Peyer's patch (tissue), 4 donors: ENCODE measurements at places on chromosomes 16 and 17. TPM values are rescaled to one million over a fixed set of nuclear protein-coding genes. Genes with fewer than 3 reads are reported as not detected.

MPDU1 gene
- total RNA-seq: 236 TPM

IKZF3 gene
- 7.4 TPM for total RNA-seq

AOC2 gene
- total RNA-seq: 1.6 TPM

TRIM25 gene
- total RNA-seq: 103 TPM

RAB26 gene
- total RNA-seq: 17.9 TPM

TNRC6C gene
- 70.1 TPM for total RNA-seq

- no peak for DNase-seq
- no peak overlapping the region for H3K4me3 ChIP-seq
- H3K27me3 ChIP-seq: no peaks in the 10 kb centered on the region
- no peaks in the 10 kb centered on the region for H3K4me1 ChIP-seq
- no peak overlapping the region for H3K27ac ChIP-seq
Measured at GRCh38 chr17:55200904-55201303, 63.9 kb upstream of the HLF start.

DNA sequence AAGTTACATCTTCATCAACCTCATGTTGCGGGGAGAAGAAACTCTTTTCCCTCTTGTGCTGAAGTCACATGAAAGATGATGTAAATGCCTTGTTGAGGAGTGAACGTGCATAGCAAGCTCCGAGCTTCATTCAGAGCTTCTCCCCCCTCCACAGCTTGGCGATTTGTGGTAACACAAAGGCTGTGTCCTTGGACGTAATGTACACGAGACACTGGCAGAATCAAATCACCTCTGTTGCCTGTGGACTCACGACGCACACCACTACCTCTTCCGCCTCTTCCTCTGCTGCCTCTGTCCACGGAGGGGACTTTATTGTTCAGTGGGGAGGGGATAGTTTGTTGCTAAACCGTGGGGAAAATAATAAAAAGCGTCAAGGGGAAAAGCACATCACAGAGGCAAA is 54.9 kb upstream of the CHMP6 start:
- H3K36me3 ChIP-seq: no peaks in the 10 kb centered on the region
- H3K27ac ChIP-seq: no peak overlapping the region
- H3K4me3 ChIP-seq: no peak overlapping the region
- DNase-seq: no peak
- H3K4me1 ChIP-seq: no peaks in the 10 kb centered on the region
- H3K27me3 ChIP-seq: no peaks in the 10 kb centered on the region

DNA sequence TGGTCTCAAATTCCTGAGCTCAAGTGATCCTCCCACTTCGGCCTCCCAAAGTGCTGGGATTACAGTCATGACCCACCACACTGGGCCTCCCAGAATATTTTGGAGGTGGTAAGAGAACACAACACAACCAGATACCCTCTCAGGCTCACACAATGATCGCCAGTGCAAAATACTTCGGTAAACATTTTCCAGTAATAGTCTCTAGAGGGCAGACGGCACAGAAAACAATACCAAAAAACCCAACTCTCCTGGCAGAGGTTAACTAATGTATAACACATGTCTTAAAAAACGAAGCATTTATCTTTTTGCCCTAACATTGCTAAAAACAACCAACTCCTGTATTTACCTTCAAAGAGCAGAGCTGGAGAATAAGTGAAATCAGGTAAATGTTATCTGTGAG is 10.5 kb downstream of the NUFIP2 start:
- no peaks in the 10 kb centered on the region for H3K36me3 ChIP-seq
- H3K4me3 ChIP-seq: no peak overlapping the region
- no peaks in the 10 kb centered on the region for H3K27me3 ChIP-seq
- no peak for DNase-seq

DNA sequence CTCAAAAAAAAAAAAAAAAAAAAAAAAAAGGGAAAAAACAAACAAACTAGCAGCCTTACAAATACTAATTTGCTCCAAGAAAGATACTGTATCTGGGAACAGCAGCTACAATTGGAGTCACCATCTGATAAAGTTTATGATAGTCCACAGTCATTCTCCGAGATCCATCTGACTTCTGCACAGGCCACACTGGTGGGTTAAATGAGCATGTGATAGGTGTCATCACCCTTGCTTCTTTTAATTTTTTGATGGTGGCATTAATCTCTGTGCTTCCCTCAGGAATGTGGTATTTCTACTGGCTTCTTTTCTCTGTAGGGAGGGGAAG is 49.6 kb downstream of the BCL7C start:
- DNase-seq: no peak
- no peaks in the 10 kb centered on the region for H3K27me3 ChIP-seq
- H3K4me1 ChIP-seq: peaks cover 5% of the 10 kb centered on the region
- H3K36me3 ChIP-seq: no peaks in the 10 kb centered on the region
- H3K27ac ChIP-seq: no peak overlapping the region

DNA sequence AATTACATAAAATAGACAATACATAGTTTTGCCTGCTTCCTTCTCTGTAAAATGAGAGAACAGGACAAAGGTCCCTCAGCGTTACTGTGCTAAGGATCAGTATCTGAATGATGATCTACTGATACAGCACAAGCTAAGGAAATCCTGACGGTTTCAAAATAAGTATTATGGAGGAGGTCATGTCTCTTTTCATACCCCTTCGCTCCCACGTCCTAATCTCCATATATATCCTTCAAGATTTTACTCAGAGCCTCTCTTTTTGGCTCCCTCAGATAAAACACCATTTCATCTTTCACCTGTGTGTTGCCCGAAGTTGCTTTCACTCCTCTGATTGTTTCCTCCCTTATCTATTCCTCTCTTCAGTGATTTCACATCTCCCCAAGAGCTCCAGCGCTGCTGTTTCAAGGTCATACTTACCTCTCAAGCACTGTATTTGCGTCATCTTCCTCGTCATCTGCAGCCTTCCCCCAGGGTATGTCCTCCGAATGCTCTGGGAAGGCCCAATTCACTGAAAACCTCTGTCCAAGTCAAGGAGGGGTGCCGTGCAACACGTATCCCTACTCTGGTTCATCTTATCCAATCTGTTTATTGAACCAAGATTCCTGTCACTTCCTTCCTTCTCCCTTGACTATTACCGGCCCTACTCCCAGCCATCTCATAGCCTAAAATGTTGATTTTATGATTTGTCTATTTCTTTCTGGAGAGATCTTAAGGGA is 1.2 kb upstream of the BLTP2 start:
- peak overlapping the region; percentile 84 for H3K4me3 ChIP-seq
- peak overlapping the region; percentile 97 for H3K27ac ChIP-seq
